ENCODE measurements at places on chromosomes 3 and 15.
A peak's percentile ranks its signal among the peaks of the same experiment; 100 is the strongest.

DNA sequence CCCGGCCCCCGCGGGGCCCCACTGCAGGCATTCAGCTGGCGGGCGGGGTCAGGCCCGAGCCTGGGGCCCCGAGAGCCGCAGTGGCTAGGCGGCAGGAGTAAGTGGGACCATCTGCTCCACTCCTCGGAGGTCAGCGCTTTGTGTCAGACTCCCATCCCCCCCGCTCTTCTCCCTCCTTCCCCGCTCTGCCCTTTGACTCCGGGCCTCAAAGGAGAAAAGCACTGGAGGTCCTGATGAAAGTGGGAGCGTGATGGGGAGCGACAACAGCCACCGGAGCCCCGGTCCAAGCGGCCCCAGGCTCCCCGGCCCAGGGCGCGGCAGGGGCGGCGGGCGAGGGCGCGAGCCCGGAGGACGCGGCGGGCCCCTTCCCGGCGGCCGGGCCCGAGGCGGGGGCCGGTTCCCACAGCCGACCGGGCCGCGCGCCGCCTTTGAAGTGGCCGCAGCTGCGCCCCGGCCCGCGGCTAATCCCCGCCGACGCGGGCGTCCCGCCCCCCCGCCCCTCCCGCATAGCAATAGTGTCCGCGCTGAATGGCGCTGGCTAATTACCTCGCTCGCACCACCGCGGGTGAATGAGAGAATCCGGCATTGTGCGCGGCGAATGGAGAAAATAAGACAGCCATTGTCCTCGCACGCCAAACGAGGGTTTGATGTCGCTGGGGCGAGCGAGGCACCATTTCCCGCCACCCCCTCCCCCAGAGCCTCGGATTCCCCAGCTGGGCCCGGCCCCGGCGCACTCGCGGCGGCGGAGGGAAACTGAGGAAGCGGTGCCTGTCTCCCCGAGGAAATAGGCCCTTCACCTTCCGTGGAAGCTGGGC is 22.4 kb downstream of the IGDCC3 start:
- DNase-seq, result peak; percentile 21

DNA sequence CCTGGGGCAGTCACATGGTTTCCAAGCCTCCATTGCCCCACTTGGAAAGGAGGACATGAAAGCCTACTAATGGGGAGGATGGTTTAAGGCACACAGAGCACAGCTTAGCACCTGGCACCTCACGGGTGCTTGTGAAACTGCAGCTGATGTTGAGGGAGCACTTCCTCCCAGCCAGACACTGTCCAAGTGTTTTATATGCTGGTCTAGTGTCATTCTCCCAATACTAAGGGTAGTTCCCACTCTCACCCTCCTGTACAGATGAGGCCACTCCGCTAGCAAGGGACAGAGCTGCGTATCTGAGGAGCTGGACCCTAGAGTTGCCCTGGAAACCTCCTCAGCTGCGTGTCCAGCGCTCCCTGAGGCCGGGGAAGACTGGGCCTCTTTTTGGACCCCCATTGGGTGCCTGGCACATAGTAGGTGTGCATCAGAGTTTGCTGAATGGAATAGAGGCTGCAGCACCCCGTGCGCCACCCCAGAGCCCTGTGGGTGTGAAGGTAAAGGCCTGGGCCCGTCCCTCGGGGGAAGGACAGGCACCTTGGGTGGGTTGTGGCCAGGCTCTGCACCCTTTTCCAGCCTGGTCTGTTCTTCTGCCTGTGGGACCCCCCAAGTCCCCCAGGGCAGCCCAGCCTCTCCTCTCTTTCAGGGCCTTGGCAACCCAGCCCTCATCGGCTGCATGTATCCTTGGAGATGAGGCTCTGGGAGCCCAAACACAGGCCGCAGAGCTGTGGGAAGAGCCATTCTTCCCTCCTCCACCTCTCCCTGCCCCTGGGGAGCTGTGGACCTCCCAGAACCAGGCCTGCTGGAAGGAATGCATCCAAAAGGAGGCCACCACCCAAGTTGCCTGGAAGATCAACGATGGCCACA is 31.3 kb downstream of the DNASE1L3 start:
- no peak for DNase-seq

DNA sequence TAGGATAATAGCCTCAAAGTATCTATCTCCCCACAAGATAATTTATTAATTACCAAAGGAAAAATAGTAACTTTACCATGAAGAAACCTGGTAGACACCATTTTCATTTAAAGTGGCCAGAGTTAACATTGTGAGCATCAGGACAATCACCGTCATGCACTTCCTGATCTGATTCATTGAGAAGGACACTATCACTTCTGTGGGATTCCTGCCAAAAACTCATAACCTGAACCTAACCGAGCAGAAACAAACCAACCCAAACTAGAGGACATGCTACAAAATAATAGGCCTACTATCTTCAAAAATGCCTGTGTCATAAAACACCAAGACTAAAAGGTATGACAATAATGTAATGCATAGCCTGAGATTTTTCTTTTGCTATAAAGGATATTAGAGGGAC is 39.0 kb downstream of the FSIP1 start:
- no peak for DNase-seq

DNA sequence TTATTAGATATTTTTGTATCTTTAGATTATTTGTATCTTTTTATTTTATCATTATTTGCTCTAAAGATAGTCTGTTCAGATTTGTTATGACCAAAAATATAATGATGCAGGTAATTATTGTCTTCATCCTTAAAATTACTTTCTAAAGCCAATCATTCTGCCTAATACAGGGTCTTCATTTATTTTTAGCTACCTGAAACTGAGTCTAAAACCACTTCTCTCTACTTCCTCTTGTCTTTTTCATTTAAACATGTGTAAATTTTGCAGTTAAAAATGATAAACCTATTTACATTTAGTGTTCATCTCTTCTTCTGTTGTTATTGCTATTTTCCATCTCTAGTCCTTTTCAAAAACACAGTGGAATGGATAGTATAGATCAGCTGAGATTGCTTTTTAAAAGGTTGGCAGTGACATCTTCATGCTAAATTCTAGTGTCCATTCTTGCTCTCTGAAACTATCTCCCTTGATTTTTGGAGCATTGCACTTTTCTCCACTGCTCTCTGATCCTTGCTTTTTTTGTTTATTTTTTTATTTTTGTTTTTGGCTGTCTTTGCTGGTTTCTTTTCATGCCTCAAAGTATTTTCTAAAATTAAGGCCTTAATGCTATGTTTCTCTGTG is 91.8 kb downstream of the UBE2E2 start:
- DNase-seq, result no peak

DNA sequence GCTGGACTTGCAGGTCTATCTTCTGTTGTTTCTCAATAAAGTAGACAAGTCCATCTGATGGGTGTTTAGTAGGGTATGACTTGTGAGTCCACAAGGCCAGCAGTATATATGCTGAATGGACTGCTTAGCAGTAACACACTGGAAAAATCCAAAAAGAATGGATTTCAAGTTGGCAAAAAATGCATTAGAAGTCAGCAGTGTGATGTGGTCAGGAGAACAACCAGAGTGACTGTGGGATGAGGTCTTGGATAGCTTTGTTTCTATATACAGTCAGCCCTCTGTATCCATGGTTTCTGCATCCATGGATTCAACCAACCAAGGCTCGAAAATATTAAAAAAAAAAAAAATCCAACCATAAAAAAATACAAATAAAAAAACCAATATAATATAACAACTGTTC is 55.8 kb downstream of the LPP start:
- DNase-seq, result no peak

DNA sequence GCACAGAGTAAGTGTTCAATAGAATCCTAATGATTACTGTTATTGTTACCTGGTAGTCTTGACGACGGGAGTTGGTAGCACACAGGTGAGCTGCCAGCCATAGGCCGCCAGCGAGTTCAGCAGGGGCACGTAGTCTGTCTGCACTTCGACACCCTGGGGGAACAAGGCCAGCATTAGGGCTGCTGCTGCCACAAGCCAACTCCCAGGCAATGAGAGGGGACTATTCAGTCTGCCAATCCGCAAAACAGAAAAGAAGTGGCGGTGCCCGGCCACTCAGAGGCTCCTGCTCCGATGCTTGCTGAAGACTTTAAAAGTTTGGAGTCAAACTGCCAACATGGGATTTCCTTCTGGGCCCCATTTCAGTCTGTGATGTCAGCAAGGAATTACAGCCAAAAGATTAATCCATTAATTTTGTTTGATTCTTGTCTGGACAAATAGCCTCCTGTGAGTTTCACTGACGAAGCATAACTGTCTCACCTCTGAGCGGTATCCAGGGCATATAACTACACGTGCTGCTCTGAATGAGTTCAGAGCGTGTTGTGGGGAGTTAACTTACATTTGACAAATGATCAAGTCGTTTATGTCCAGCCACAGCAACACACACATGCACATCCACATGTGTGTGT is 61.8 kb downstream of the OXNAD1 start:
- no peak for DNase-seq

GRCh38 chr3:146233487-146233886 is 17.4 kb downstream of the PLSCR4 start:
- no peak for DNase-seq
